MCF 10A (cell line): ENCODE measurements at places on chromosomes 1 and 21. TPM values are rescaled to one million over a fixed set of nuclear protein-coding genes. Genes with fewer than 3 reads are reported as not detected.

LIN28A gene
- total RNA-seq, result not detected in 2 replicates

PDPN gene
- total RNA-seq, result 30.7 and 35.1 TPM in 2 replicates

PLA2G2E gene
- total RNA-seq, result not detected in 2 replicates

FCAMR gene
- total RNA-seq, result not detected in 2 replicates

SMIM11 gene
- total RNA-seq, result 6.8 and 25.6 TPM in 2 replicates

- H3K4me3 ChIP-seq, result no peak overlapping the region
- H3K27ac ChIP-seq, result no peak overlapping the region
- no peaks in the 10 kb centered on the region for H3K27me3 ChIP-seq
- DNase-seq, result no peak
- H3K4me1 ChIP-seq, result no peaks in the 10 kb centered on the region
Measured at GRCh38 chr1:67953301-67953700, 97.1 kb downstream of the DIRAS3 start.

CA6 gene
- total RNA-seq, result not detected in 2 replicates

DNA sequence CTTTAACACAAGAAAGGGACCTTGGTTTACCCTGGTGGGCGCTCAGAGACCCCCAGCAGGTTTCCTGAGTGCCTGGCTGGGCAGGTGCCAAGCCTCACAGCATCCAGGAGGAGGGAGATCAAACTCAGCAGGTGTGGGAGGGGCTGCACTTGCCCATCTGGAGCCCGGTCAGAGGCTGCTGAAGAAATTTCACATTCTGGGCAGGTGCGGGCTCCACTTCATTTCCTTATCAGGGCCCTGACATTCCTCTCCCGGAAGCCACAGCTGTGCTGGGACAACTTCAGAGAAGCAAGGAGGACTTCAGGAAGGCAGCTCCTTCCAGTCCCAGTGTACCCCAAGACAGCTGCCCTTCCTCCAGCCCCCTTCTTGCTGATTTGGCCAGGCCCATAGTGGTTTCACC lies 82.9 kb downstream of the ITPKB start:
- no peaks in the 10 kb centered on the region for H3K36me3 ChIP-seq
- H3K27ac ChIP-seq, result peak overlapping the region; percentile 75
- no peaks in the 10 kb centered on the region for H3K27me3 ChIP-seq
- no peak for DNase-seq
- peaks cover 28% of the 10 kb centered on the region for H3K4me1 ChIP-seq
- H3K4me3 ChIP-seq, result peak overlapping the region; percentile 45

GRCh38 chr1:28877132-28877781 lies 37.1 kb upstream of the EPB41 start:
- no peak overlapping the region for H3K27ac ChIP-seq
- peaks cover 4% of the 10 kb centered on the region for H3K4me1 ChIP-seq
- H3K36me3 ChIP-seq, result peaks cover 7% of the 10 kb centered on the region
- H3K4me3 ChIP-seq, result no peak overlapping the region

GRCh38 chr1:167270349-167271092 lies 49.8 kb downstream of the POU2F1 start:
- peak overlapping the region; percentile 5 for H3K27ac ChIP-seq
- no peak overlapping the region for H3K4me3 ChIP-seq

DNA sequence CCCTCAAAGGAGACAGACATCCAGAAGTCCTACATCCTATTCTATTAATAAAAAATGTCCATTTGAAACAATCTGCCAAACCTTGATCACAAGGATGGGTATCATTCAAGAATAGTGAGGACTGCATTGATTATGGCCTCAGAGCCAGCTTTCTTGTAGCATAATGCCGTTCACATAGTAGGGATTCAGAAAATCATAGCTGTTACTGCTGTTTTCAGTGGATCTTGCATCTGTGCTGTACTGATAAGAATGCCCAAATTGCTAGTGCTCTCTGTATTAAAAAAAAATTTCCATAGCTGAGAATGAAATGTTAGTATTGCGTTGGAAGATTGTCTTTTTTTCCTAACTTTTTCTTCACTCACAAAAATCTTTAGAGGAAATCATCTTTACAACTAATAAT lies 19.1 kb downstream of the BRDT start:
- no peaks in the 10 kb centered on the region for H3K4me1 ChIP-seq
- no peak overlapping the region for H3K4me3 ChIP-seq
- no peaks in the 10 kb centered on the region for H3K27me3 ChIP-seq
- no peaks in the 10 kb centered on the region for H3K36me3 ChIP-seq
- no peak overlapping the region for H3K27ac ChIP-seq

CENPS gene
- total RNA-seq, result 19.0 and 19.4 TPM in 2 replicates

- H3K4me1 ChIP-seq, result peaks cover 32% of the 10 kb centered on the region
- DNase-seq, result no peak
- no peak overlapping the region for H3K4me3 ChIP-seq
- peaks cover 16% of the 10 kb centered on the region for H3K36me3 ChIP-seq
- H3K27ac ChIP-seq, result peak overlapping the region; percentile 50
Measured at GRCh38 chr1:221709854-221710253, 32.0 kb downstream of the DUSP10 start.

- H3K4me1 ChIP-seq, result peaks cover 13% of the 10 kb centered on the region
- H3K27me3 ChIP-seq, result no peaks in the 10 kb centered on the region
- H3K36me3 ChIP-seq, result no peaks in the 10 kb centered on the region
Measured at GRCh38 chr1:55402671-55403464, 187.7 kb upstream of the USP24 start.
